ENCODE measurements at places on chromosomes 13 and 19.

DNA sequence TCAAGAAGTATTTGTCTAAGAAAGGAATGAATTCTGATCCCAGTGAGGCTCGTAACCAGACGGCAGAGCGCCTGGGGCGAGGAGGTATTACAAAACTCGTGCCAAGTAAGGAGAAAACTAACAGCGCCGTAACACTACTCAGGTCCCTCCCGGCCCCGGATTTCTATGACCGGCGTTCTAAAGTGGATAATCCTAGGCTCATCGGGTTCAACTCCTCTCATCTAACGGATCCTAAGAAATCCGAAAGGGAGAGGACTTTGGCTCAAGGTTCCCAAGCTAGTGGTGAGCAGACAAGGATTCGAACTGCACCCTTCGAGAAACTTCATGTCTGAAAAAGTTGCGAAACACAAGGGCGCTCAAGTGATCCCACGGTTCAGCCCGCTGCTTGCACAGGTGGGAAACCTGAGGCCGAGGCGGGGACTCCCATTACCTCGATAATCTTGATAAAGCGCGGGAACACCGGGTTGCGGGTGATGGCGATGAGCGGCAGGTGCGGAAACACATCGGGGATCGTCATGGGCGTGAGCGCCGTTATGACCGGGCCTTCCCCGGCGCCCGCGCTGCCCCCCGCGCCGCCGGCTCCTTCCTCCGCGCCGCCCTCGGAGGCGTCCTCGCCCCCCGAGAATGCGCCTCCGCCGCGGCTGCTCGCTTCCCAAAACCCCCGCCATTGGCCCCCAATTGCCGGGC, 529 bp downstream of the LONP1 start:
- DNase-seq = no peak

GRCh38 chr13:25347151-25347550, 24.6 kb upstream of the ATP8A2 start:
- DNase-seq = no peak

GRCh38 chr13:92137520-92137919, 739.1 kb downstream of the GPC5 start:
- no peak for DNase-seq

DNA sequence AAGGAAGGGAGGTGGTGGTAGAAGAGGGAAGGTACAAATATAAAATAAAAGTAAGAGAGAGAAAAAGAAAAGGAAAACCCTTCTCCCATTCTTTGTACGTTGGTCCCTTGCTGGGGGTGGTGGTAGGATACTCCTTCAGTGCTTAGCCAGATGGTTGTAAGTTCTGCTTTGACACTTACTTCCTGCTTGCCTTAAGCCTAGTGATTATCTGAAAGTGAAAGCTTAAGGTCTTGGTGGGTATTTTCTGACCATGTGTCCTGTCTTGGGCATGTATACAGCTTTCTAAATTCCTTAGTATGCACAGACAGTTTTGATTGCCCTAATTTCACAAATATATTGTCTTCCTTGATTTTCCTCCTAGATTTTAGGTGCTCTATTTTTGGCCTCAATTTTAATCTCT, 314.8 kb downstream of the PCDH17 start:
- no peak for DNase-seq

- no peak for DNase-seq
Observed at GRCh38 chr19:51354742-51355148, 11.4 kb downstream of the ETFB start.

- no peak for DNase-seq
Observed at GRCh38 chr19:33251076-33251475, 25.4 kb upstream of the SLC7A10 start.

DNA sequence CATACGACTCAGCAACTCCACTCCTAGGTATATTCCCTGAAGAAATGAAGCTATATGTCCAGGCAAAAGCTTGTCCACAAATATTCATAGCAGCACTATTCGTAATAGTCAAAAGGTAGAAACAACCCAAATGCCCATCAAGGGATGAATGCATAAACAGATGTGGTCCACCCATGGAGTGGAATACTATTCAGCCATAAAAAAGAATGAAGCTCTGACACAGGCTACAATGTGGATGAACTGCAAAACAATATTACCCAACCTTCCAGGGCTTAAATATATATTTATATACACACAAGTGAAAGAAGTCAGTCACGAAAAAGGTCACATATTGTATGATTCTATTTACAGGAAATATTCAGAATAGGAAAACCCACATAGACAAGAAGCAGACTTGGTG, 19.7 kb downstream of the RFX2 start:
- no peak for DNase-seq

DNA sequence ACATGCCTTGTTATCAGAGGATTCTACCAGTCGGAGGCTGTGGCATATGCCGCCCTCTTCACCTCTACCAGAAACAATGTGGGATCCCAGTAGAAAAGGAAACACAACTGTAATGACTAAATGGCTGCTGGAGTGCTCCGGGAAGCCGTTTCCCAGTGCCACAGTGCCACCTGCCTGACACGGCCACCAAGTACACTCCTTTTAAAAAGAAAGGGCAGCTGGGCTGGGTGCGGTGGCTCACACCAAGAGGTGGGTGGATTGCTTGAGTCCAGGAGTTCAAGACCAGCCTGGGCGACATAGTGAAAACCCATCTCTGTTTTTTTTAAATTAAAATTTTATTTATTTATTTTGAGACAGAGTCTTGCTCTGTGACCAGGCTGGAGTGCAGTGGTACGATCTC, 67.3 kb downstream of the TRPM4 start:
- no peak for DNase-seq

DNA sequence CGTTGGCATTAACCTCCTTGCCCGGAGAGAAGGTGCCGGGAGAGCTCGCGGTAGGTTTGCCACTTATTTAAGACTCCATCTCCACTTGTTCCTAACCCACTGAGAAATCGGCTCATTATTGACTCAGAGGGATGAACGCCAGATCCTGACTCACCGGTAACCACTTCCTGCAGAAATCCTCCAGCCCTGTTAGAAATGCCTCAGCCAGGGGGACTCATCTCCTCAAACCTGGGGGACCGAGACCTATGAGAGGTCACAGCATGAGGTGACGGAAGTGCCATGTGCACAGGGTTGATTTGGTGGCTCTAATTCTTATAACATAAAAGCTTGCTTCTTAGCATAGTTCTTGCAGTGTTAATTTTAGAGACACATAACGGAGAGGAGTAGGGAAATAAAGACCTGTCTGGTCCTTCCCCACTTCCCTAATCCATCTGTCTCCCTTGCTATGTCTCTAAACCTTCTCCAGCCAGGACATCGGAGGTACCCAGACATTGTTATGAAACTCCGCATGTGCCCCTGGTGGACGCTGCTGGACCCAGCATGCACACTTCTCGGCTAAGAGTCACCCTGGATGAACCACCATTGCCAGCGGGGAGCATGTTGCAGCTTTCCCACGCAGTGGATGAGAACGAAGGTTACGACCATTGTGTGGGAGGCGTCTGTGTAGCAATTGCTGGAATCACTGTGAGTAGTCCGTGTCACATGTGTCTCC, 158.9 kb downstream of the EFNB2 start:
- no peak for DNase-seq

- no peak for DNase-seq
Observed at GRCh38 chr13:79802389-79803085, 321.6 kb downstream of the NDFIP2 start.

DNA sequence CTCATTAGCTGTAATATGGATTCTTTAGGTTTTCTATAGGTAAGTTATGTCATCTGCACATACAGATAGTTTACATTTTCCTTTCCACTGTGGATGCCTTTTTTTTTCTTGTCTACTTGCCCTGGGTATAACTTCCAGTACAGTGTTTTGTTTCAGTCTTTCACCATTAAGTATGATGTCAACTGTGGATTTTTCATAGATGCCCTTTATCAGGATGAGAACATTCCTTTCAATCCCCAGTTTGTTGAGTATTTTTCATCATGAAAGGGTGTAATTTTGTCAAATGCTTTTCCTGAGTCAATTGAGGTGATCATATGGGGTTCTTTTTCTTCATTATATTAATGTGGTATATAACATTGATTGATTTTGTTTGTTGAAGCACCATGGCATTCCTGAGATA, 43.6 kb upstream of the SACS start:
- DNase-seq = no peak

- no peak for DNase-seq
Observed at GRCh38 chr19:7931221-7932061, 5.5 kb upstream of the CTXN1 start.

DNA sequence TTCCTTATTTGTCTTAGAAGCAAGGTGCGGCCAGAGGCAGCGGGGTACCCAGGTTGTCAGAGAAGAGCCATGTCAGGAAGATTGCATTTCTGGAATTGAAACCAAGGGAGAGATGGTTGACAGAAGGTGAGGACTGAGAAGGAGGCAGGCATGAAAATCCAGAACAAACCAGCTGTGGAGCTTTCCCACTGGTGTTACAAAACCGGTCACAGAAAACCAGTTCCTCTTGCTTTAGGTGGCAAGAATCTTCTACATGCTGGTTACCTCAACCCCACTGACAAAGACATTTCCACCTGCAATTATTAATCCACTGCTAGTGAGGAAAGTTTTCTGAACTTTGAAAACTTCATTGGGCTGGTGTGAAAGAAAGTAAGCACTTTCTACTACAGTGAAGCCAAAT, 64.0 kb upstream of the MED4 start:
- DNase-seq = no peak

- DNase-seq = no peak
Observed at GRCh38 chr13:109933476-109933875, 147.1 kb upstream of the IRS2 start.

GRCh38 chr19:41096353-41096752, 8.1 kb downstream of the CYP2A13 start:
- DNase-seq = no peak

DNA sequence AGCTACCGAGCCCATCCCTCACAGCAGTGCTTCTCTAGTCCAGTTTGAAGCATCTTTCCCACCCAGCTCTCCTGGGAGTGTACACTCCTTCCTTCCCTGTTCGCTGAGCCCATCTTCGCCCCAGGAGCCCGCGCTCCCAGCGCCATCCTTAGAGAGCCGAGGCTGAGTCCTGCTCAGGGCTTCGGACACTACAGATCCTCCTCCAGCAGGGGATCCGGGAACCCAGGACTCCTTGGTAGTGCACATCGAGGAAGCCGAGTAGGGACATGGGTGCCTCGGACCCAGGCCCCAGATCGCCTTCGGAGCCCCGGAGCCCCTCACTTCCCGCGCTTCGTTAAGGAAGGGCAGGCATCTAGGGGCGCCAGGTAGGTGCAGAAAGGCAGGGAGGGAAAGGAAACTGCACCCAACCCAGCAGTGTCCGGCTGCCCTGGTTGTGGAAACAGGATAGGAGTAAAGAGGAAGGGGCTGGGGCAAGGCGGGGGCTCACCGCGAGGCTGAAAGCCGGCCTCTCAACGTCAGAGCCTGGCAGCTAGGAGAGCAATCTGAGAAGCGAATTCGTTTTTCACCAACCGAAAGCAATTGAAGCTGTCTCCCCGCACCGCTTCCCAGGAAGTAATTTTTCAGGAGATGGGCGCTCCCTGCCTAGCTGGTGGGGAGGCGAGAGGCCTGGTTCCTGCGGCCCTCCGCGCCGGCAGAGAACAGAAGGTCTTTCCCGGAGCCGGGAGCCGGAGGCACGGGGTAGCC, 1.0 kb downstream of the PDX1 start:
- no peak for DNase-seq

GRCh38 chr13:40438999-40439797, 227.2 kb downstream of the FOXO1 start:
- no peak for DNase-seq

DNA sequence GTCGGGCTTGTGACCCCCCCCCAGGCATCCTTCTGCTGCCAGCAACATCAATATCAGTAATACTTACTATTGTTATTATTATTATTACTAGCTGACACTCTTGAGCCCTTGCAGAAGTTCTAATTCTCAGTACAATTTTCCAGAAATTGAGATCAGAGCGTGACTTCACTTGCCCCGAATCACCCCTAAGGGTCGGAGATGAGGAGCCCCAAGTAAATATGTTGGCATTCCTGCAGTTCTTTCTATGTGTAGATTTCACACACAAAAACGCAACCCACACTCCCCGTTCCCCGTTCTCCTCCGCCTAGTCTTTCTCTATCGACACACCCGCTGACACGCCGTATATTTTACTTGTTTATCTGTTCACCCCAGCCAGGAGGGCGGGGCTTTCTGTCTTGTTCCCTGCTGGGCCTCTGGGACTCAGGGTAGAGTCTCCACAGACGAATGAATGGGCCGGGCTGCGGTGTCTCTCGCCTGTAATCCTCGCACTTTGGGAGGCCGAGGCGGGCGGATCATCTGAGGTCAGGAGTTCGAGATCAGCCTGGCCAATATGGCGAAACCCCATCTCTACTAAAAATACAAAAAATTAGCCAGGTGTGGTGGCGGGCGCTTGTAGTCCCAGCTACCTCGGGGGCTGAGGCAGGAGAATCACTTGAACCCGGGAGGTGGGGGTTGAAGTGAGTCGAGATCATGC, 14.7 kb downstream of the TLE5 start:
- peak; percentile 27 for DNase-seq

GRCh38 chr19:45791744-45792469, 738 bp downstream of the DMWD start:
- DNase-seq = no peak

DNA sequence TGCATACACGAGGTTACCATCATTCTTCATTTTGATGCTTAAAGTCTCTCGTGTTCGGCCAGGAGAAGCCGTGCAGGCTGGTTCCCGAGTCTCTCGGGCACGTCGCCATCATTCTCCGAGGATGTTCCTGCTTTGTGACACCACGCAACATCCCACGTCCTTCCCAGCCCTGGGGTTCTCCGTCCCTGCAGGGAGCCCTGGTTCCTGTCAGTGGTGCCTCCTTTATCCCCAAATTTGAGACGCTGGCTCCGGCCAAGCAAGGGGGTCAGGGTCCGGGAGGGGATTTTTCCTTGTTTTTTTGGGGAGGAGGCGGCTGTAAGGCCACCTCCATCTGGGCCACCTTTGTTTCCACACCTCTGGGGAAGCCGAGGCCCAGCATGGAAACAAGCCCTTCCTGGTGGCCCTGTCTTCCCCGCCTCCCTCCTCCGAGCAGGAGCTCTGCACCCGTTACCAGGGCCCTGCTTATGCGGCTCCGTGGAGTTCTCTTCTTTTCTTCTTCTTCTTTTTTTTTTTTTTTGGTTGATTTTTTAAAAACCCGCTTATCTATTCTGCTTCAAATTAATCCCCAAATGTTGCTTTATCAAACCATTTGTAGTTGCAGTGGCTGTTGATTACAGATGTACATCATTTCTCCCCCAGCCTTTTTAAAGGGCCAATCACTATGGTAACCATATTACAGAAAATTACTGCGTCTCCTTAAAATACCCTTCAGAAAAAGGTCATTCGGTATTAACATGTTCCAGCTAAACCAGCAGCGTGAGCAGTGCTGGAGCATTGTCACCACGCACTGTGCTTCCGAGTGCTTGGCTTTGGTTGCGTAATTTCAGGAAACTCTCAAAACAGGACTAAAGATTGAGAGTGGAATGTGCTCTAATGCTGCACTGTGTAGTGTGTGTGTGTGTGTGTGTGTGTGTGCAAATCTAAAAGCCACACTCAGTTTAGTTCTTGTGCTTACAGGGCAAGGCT, 50.4 kb downstream of the TEX29 start:
- DNase-seq = no peak

- DNase-seq = no peak
Observed at GRCh38 chr19:4012092-4012974, 4.8 kb downstream of the PIAS4 start.
